ENCODE measurements at places on chromosomes 13 and 19. TPM values are rescaled to one million over a fixed set of nuclear protein-coding genes. Genes with fewer than 3 reads are reported as not detected.

- no peak for DNase-seq
These were observed 1.8 kb upstream of the ATP4A start for GRCh38 chr19:35565016-35565856.

GRCh38 chr19:18742838-18743783 is 48.0 kb downstream of the COMP start:
- DNase-seq: no peak

The CCDC70 gene
- not detected for total RNA-seq

The SHANK1 gene
- 1.6 TPM for total RNA-seq

GRCh38 chr13:106709522-106709921 is 141.6 kb upstream of the ARGLU1 start:
- no peak for DNase-seq

- no peak for DNase-seq
These were observed 39.9 kb downstream of the ELF1 start for GRCh38 chr13:40979232-40979631.

The ZNF93 gene
- total RNA-seq: 11.6 TPM

- no peak for DNase-seq
These were observed 4.4 kb downstream of the EFNB2 start for GRCh38 chr13:106530980-106531481.

DNA sequence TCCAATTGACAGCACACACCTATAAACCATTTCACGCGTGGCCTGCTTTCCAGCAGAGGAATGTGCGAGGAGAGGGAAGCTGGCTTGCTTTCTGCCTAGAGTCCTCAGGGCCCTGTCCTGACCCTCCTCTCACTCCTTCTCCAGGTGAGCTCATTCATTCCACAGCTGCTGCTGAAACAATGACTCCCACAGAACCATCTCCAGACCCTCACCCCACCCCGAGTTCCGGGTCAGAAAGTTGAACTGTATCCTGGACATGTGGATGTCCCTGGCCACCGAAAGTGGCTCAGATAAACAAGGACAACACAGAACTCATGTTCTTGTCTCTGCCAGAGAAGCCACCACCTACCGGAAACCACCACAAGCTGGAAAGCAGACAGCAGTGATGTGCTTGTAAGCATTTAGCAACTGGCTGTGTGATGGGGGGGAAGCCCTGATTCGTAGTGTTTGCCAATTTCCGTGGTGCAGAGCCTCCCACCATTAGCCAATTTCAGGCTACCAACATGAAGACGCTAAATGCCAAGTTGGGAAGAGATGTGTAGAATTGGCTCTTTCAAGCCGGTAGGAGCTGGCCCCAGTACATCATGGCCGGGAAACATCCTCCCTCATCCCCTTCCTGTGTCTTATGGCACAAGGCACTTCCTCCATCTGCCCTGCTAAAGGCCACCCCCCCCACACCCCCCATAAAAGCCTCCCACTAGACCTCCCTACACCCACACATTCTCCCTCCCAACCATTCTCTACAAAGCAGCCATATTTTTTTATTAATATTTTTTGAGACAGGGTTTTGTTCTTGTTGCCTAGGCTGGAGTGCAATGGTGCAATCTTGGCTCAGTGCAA is 5.0 kb downstream of the SYCE2 start:
- no peak for DNase-seq

DNA sequence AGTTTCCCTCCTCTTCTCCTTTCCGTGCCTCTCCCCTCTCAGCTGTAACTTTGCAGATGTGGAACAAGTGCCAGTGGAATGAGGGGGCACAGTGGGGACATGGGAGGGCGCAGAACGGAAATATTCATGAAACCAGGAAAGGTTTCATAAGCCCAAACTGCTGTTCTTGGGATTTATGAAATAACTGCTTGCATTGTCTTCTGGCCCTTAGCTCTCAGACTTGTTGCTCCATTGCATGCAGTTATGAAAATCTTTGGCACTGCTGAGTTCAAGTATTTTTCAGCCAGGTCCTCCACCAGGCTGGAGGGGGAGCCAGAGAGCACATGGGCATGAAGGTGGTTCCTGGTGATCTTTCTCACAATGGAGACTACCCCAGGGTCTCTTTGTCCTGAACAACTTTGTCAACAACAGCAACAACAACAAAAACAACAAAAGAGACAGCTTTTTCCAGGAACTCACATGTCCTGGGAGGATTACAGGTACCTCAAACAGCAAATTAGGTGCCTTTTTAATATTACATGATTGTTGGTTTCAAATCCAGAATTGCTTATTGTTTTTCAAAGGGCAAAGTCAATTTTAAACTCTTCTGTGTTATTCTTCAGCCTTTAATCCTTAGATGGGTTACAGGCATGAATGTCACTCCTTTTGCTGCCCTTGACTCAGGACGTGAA is 1.5 kb downstream of the RGCC start:
- DNase-seq: no peak

The ZNF85 gene
- total RNA-seq: 10.2 TPM

The KRI1 gene
- total RNA-seq: 37.7 TPM

The SRRM5 gene
- total RNA-seq: 0.56 TPM

The RNF113B gene
- not detected for total RNA-seq

The MISP gene
- 2.2 TPM for total RNA-seq

GRCh38 chr13:24036115-24036514 is 124.4 kb upstream of the SPATA13 start:
- no peak for DNase-seq

The PPM1N gene
- total RNA-seq: 3.5 TPM

DNA sequence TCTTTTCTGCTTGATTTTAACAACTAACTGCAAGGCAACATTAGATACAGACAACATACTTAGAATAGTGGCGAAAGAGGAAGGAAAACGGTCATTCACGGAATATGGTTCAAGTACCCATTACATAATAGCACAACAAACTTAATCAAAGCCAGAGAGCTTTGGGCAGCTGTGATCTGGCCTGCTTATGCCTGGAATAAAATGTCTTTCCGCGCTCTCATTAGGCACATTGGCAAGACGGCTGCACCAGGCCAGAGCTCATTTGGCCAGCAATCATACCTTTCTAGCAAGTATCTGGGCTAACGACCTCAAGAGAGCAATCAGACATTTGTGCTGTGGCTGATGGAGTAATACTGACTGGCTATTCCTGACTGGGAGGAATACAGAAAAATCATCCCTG is 112.8 kb downstream of the NALCN start:
- no peak for DNase-seq

DNA sequence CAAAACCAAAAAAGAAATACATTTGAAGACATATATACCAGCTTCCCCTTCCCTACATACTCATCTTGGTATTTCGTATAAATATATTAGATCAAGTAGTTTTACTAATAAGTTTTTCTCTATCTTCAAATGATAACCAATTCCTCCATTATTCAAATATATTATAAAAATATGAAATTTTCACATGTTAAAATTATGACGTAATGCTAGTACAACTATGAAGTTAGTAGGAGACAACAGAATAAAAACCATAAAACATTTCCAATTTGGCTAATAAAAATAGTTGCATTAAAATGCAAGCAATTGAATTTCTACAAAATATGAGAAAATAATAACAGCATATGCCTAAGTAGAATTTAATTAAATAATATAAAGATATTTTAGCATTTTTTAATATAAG is 501.8 kb upstream of the SLITRK5 start:
- no peak for DNase-seq

GRCh38 chr13:51645154-51645650 is 60.9 kb downstream of the WDFY2 start:
- DNase-seq: no peak

DNA sequence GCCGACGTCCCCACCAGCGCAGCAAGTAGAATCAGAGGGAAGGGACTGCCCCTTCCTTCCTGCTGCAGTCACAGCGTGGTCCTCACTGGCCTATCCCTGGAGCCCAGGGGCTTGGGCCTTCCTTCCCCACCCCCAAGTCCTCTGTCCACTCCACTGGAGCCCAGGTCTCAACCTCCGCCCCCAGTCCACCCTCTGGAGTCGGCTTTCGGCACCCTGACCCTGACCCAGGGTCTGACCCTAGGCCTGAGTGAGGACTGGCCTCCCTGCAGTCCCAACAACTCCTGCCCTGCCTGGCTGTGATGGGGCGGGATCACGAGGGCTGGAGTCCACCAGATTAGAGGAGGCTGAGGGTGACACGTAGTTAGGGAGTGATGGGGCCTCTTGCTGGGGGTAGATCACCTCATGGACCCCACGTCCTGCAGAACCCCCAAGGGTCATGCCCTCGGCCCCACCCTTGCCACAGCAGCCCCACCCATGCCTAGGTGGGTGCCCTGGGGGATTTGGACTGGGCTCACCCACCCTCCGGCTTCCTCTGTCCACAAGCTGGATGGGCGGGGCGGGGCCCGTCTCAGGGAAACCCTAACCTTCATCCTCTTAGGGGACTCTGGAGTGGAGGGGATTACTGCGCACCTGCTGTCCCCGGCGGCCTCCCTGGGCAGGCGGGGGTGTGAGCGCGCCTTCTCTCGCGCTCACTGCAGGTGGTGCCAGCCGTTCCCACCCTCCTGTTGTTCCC is 3.8 kb downstream of the RAX2 start:
- DNase-seq: no peak

The FOXA3 gene
- total RNA-seq: not detected

DNA sequence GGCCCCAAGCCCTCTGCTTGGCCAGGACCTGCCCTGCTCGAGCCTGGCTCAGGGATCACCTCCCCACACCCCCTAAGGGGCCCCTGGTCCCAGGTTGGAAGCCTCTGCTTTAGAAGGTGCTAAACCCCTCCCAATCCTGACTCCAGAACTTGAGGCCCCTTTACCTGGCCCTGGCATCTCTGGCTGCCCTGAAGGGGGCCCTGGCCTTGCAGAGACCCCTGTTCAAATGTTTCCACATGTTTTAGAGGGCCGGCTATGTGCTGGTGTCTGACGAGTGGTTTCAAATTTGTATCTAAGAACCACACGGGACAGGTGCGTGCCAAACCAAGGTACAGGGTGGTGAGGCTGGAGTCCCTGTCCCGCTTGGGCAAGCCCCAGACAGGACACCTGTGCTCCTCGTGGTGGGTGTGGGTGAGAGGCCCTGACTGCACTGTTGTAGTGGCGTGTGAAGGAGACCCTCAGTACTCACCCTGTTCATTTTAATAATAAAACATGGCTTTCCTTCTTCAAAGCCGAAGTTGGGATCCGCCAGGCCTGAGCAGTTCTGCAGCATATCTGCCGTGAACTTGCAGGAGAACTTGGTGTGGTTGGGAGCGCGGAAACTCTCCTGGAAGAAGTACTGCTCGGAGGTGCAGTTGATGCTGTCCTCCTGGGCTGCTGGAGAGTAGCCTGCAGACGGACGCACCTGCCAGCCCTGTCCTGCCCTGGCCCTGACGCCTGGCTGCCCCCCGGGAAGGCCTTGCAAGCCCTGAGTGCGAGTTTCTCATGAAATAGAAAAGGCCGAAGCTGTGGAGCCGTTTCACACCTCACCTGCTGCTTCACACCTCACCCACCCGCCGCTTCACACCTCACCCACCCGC is 5.4 kb downstream of the ATP4B start:
- DNase-seq: no peak

GRCh38 chr13:30325668-30326067 is 18.3 kb upstream of the KATNAL1 start:
- no peak for DNase-seq

The NALCN gene
- total RNA-seq: 28.6 TPM

DNA sequence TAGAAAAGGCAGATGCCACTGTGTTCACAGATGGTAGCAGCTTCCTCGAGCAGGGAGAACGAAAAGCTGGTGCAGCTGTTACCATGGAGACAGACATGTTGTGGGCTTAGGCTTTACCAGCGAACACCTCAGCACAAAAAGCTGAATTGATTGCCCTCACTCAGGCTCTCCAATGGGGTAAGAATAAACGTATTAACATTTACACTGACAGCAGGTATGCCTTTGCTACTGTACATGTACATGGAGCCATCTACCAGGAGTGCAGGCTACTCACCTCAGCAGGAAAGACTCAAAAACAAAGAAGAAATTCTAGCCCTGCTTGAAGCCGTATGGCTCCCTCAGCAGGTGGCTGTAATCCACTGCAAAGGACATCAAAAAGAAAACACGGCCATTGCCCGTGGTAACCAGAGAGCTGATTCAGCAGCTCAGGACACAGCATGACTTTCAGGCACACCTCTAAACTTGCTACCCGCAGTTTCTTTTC is 197.7 kb downstream of the ZNF737 start:
- DNase-seq: no peak

DNA sequence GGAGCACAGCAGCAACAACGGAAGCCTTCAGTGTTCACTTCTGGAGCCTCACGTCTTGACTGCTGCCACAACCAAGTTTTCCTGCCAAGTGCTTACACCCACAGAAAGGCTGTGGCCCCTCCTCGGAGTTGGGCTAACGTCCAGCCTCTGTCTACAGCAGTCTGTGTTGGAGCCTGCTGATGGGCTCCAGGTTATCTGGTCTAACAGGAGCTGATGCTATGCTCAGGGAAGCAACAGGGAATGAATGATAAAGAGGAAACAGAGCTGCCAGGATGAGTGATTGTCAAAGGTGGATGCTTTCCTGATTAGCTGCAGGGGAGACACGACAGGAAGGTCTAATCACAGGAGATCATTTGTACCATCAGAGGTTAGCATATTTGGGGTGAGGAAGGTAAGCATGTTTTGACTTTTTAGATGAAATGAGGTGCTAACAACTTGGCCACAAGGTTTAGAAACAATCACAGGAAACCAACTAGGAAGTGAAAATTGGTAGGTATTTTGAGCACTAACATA is 53.8 kb upstream of the RCBTB2 start:
- DNase-seq: no peak

The ZGLP1 gene
- not detected for total RNA-seq

All from thoracic aorta (tissue), 2 donors.